ENCODE measurements at places on chromosomes 5 and 9.

- DNase-seq, result no peak
These were observed 324.4 kb upstream of the EDIL3 start for GRCh38 chr5:84709075-84709474.

DNA sequence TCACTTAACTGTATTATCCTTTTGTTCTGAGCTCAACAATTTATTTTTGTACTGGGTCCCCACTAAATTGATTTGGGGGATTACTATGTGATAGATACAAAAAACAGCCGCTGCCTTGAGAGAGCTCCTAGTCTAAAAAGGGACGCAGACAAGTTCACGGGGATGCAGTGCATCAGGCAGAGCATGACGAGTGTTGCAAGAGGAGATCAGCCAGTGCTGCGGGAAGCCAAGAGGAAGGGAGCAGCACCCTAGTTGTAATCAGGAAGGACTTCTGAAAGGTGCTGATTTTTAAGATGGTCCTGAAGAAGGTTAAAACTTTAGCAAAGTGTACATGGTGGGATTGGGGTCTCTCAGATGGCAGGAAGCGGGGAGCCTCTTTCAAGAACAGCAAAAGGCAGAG lies 15.8 kb downstream of the GALNT10 start:
- no peak for DNase-seq

DNA sequence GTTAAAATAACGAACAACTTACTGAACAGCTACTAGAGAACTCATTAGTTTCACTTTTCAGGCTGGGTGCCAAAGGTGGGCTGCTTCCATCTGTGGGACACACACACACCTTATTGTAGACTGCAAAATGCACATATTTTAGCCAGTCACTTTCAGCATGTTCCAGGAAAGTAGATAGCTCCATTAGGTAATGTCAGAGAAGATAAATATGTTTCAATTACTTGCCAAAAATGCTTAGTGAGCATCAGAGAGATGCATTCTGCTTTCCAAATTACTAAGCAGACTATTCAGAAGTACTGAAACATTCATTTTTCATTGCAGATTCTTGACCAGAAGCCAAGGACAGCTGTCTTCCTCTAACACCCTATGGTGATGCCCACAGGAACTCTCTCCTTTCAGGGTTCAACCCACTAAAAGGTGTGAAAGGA lies 56.2 kb upstream of the APC start:
- no peak for DNase-seq

GRCh38 chr5:168128111-168128510 lies 163.3 kb upstream of the WWC1 start:
- no peak for DNase-seq

GRCh38 chr5:110179321-110179720 lies 489.6 kb downstream of the MAN2A1 start:
- DNase-seq, result no peak

- DNase-seq, result no peak
These were observed 429.7 kb upstream of the KLF4 start for GRCh38 chr9:107919263-107919662.

GRCh38 chr5:132389585-132390286 lies 20.2 kb downstream of the SLC22A5 start:
- DNase-seq, result no peak

- DNase-seq, result no peak
These were observed 26.6 kb upstream of the PIP5K1B start for GRCh38 chr9:68678430-68678829.

- peak; percentile 21 for DNase-seq
These were observed 200.4 kb downstream of the ARRDC3 start for GRCh38 chr5:91182763-91183162.

- no peak for DNase-seq
These were observed 18.5 kb downstream of the PLPP7 start for GRCh38 chr9:131307974-131308373.

GRCh38 chr5:172666251-172666650 lies 25.2 kb downstream of the NEURL1B start:
- DNase-seq, result no peak

- peak; percentile 58 for DNase-seq
These were observed 11.8 kb upstream of the EXOC3 start for GRCh38 chr5:431001-431710.
